ENCODE measurements at places on chromosomes 2 and 18. TPM values are rescaled to one million over a fixed set of nuclear protein-coding genes. Genes with fewer than 3 reads are reported as not detected.
A peak's percentile ranks its signal among the peaks of the same experiment; 100 is the strongest.

DNA sequence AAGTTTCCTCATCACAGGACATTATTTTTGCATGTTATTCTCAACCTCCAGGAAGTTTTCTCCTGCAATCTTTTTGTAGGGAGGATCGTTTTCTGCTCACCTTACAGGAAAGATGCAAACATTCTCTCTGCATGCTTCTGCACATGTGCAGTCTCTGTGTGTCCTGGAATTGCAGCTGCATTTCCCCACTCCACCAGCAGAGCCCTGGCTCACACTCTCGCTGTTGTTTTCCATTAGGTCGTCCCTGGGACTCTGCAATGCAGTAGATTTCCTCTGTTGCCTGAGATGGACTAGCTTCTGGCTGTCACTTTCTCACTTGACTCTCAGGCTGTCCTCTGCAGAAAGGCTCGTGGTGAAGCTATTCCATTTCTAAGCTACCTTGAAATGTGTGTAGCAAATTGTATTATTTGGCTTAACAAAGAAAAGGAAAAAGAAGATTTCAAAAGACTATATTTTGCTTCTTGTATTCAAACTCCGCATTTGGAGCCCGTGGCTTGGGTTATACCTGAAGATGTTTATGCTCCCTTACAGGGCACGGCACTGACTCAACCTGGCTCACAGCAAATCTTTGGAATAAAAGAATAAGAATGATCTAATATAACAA lies 346.7 kb downstream of the RAD51AP2 start:
- peak; percentile 51 for DNase-seq

DNA sequence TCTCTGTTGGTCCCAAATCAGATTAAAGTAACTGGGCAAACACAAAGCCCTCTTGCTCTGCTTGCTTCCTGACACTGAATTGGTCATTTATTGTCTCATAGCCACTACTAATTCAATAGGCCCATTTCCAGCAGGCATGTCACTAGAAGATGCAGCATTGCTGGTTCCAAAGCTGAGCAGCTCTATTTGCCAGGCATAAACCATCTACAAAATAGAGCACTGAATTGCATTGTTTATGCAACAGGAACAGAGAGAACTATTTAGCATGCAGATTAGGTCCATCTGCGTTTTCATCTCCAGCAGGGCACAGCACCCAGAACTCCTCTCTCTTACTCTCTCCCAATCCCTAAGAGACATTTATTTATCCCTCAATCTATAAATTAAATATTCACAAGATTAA lies 227.6 kb downstream of the SUCLG1 start:
- no peak for DNase-seq

DNA sequence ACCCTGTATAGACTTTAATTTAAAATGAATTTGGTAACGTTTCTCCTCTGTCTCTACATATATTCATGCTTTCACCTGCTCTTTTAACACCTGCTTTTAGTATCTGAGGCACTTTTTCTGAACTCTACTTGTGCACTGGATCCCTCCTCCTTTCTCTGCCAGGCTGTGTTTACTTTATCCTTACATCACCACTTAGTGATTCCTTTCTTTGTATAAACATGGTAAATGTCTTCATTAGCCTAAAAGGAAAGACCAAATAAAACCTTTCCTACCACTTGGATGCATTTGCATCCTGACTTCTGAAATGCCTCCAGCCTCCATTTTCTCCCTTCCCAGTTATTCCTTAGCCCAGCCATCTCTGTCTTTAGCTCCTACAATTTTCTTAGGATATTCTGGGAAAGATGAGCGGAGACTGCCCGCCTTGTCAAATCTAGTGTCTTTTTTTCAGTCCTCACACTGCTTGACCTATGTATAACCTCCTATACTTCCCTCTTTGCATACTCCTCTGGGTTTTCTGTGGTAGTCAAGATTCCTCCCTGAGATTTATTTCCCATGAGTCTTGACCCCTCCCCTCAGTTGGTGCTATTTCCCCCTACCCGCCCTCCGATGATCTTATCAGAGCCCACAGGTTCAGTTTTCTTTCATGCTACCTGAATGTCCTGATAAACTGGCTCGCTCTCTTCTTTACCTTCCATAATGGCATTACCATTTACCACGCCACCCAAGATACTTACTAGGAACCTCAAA lies 44.8 kb downstream of the REL start:
- DNase-seq: peak; percentile 20

TDRD15 gene
- not detected for total RNA-seq

- DNase-seq: no peak
These were observed 27.6 kb downstream of the ST3GAL5 start for GRCh38 chr2:85861180-85861579.

GRCh38 chr18:45783097-45784075 lies 42.1 kb upstream of the SIGLEC15 start:
- no peak for DNase-seq

- no peak for DNase-seq
These were observed 49.6 kb downstream of the SPIRE1 start for GRCh38 chr18:12608301-12608700.

DNA sequence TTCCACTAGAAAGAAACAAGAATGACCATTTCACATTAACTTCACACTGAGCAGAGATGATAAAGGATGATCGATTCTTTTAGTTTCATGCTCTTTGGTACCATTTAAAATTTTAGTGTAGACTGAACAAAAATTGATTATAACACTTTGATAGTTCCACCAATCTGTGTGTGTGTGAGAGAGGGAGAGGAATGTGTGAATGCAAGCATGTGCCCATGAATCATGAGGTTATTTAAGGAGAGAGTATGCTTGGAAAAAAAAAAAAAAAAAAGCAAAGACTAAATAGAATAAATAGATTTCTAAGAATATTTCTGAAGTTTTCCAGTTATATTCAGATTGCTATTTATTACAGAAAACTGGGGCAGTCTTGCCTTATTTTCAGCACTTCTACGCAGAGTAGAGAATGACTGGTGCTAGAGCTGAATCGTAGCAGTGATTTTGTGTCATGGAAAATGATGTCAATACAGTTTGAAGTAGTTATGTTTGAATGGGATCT lies 900.8 kb downstream of the SLC4A3 start:
- no peak for DNase-seq

- DNase-seq: peak; percentile 72
These were observed 49.7 kb upstream of the RASGRP3 start for GRCh38 chr2:33426666-33427231.

GCG gene
- not detected for total RNA-seq

PLCL1 gene
- total RNA-seq: 31.2 TPM

DNA sequence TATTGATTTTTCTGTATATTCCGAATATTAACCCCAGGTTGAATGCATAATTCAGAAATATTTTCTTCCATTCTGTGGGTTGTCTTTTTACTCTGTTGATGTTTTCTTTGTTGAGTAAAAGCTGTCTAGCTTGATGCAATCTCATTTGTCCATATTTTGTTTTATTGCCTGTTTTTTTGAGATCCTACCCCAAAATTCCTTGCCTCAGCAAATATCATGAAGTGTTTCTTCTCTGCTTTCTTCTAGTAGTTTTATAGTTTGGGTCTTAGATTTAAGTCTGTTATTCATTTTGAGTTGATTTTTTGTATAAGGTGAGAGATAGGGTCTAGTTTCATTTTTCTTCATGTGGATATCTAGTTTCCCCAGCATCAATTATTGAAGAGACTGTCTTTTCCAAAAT lies 467.9 kb upstream of the GCFC2 start:
- DNase-seq: no peak

DNA sequence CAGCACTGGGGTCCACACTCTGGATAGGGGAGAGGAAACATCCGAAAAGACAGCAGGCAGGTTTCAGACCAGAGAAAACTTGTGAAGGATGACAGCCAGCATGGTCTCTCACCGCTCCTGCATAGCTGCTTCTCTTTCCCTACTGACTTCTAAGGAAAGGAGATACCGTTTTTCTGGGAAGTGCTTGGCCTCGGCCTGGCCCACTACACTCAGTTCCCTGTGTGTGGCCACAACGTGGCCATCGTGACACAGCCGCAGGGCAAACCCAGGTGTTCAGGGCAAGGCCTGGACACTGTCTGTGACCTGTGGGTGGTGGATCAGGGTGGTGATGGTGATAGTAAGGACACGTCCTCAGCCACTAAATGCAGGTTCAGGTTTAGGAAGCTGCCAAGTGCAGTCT lies 34.2 kb upstream of the ACAA2 start:
- no peak for DNase-seq

CXCR4 gene
- 27.7 TPM for total RNA-seq

- no peak for DNase-seq
These were observed 457.1 kb upstream of the ETAA1 start for GRCh38 chr2:66940080-66940479.

GRCh38 chr2:217110550-217110949 lies 250.7 kb upstream of the TNP1 start:
- DNase-seq: no peak

GRCh38 chr18:77054606-77055428 lies 77.8 kb downstream of the MBP start:
- DNase-seq: peak; percentile 91

GRCh38 chr2:181798022-181798421 lies 93.5 kb upstream of the ITPRID2 start:
- DNase-seq: no peak

GRCh38 chr2:222292149-222293134 lies 6.4 kb downstream of the PAX3 start:
- DNase-seq: no peak

- DNase-seq: peak; percentile 83
These were observed 74.7 kb upstream of the KCNJ3 start for GRCh38 chr2:154623819-154624218.

DNA sequence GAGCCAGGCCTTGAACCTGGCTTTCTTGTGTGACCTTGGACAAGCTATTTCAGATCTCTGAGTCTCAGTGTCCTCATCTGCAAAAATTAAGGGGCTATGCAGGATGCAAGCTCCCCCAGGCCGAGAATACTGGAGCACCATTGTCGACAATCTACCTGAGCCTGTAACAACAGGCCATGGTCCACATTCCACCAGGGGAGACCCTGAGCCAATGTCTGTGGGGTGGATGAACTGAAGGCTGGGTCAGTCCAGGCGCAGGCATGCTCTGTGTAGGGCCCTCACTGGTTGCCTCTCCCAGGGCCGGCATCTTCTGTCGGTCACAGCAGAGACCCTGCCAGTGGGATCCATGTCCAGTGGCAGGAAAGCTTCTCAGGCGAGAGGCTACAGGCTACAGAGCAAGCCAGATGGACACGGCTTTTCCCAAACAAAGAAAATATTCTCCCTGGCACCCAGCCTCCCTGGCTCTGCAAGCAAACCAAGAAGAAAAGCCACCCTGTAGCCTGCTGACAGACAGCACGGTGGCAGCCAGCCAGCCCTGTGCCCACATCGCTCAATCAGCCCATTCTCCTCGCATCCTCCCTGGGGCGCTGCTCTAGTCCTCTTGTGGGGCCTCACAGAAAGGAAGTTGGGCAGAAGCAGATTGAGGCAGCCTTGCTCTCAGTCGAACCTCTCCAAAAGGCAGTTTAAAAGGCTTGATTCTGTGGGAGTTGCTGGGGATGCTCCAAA lies 48.7 kb upstream of the FZD7 start:
- peak; percentile 90 for DNase-seq

UGT1A10 gene
- total RNA-seq: not detected

SERPINB3 gene
- total RNA-seq: 1.3 TPM

DNA sequence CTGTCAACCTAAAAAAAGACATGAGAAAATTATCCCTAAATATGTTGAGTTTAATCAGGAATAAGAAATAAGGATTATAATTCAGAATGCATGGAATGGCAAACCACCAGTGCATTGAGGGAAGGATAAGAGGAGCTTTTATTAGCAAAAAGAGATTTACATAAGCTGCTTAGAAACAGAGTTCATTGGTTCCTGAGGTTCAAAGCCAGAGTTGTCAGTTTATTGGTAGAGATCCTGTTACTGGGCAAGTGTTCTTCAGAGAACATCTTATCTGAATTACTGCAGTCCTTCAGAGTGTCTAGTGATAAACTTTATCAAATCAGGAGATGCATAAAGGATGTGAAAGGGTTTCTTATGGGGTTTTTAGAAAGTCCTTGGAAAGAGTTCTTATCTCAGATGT lies 76.0 kb upstream of the MEX3C start:
- DNase-seq: no peak

DNA sequence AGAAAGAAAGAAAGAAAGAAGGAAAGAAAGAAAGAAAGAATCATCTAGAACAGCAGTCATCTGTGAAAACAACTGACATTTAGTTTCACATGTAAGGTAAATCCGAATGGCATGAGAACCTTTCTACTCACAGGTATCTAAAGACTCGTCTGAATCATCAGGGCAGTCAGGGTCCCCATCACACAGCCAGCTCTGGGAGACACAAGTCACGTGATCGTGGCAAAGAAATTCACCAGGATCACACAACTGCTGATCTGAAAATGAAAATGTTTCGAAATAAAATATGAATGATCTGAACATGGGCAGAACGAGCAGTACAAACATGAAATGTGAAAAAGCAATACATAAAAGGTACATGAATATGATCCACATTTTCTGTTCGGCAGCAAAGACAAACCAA lies 320.7 kb downstream of the LRP1B start:
- no peak for DNase-seq

DNA sequence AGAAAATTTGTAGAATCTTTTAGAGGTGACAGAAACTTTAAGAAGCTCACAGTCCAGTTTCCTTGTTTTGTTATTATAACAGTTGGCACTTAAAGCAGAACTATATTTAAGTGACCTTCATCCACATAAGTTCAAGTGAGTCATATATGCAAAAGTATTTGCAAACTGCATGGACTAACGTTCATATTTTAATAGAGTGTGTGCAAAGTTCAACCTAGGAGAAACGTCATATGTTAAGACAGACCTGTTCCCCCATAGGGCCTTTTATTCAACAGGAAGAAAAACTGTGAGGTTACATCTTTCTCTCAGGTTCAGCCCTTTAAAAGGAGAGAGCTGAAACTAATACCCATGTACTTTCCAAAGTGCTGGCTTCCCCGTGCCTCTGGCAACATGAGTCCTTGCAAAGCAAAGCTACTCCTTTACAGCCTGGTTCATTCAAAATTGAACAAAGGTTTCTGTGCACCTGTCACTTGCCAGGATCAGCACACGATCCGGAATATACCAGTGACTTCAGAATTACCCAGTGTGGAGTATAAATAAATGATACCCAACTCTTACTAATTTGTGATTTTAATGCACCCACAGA lies 280.0 kb upstream of the RAB12 start:
- DNase-seq: no peak

SMCHD1 gene
- 143 TPM for total RNA-seq

GRCh38 chr2:68100189-68100588 lies 37.4 kb upstream of the C1D start:
- no peak for DNase-seq

DNA sequence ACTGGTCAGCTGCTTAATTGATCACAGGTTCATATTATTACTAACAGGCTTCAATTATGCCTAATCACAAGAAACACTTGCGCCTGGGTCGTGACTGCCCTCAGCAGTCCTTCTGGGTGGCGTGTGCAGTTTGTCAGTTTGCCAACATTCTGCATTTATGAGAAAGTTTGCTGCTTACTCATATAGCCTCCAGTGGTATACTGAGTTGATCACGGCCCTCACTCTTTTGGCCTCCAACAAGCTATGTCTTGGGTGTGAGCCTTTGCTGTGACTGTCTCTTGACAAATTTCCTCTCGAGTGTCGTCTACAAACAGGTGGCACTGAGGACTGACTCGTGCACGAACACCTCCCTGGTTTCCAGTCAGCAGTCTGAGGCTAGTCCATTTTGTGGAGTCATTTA lies 27.3 kb downstream of the DCDC2C start:
- DNase-seq: no peak

- peak; percentile 65 for DNase-seq
These were observed 24.5 kb upstream of the PPP4R1 start for GRCh38 chr18:9638886-9639285.
